Ovary (tissue), 10 donors: ENCODE measurements at places on chromosomes 4 and X. TPM values are rescaled to one million over a fixed set of nuclear protein-coding genes. Genes with fewer than 3 reads are reported as not detected.

GRCh38 chr4:111174331-111174730 lies 551.5 kb upstream of the PITX2 start:
- DNase-seq = no peak

GRCh38 chr4:89416960-89417359 lies 109.4 kb upstream of the GPRIN3 start:
- no peak for DNase-seq

GRCh38 chr4:74661427-74662201 lies 132.7 kb downstream of the BTC start:
- no peak for DNase-seq

- DNase-seq = no peak
Measured at GRCh38 chr4:109701566-109702410, 1.5 kb downstream of the CASP6 start.

Gene PPARGC1A
- 4.9 TPM for total RNA-seq

Gene GRPEL1
- total RNA-seq = 27.7 TPM

GRCh38 chr4:183139972-183140570 lies 41.0 kb downstream of the WWC2 start:
- DNase-seq = no peak

Gene SLC10A4
- total RNA-seq = not detected

DNA sequence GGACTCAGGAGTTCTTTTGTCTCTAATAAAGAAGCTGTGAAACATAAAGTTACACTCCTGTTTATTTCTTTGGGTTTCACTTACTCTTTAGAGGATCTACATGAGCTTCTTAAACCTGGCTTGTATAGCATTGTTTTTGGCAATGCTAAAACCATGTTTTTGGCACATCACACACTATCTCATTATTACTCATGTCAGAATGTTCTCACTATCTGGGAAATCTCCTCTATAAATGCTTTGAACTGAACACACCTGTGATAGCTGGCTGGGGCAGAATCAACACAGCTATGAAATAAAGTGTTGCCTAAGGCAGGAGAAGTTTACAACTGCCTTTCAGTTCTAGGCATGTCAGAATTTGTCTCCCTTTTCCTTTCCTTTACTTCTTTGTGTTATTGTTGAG lies 52.6 kb downstream of the SULT1B1 start:
- DNase-seq = no peak

DNA sequence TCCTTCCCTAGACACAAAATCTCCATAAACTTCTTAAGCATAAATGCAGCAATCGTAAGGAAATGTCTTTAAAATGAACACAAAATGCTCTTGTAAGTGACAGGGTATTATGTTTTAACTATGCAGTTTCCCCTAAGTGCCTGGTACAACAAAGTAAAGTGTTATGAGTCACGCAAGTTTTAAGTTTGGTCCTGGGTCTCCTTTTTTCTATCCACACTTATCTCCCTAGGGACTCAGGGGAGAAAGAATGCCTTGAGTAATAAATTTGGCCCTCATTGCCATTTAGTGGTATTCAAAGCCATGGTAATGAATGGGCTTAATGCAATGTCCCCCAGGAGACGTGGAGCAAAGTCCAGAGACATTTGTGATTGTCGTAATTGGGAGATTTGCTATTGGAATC lies 149.1 kb downstream of the MAGEB17 start:
- no peak for DNase-seq

Gene ADH6
- not detected for total RNA-seq

DNA sequence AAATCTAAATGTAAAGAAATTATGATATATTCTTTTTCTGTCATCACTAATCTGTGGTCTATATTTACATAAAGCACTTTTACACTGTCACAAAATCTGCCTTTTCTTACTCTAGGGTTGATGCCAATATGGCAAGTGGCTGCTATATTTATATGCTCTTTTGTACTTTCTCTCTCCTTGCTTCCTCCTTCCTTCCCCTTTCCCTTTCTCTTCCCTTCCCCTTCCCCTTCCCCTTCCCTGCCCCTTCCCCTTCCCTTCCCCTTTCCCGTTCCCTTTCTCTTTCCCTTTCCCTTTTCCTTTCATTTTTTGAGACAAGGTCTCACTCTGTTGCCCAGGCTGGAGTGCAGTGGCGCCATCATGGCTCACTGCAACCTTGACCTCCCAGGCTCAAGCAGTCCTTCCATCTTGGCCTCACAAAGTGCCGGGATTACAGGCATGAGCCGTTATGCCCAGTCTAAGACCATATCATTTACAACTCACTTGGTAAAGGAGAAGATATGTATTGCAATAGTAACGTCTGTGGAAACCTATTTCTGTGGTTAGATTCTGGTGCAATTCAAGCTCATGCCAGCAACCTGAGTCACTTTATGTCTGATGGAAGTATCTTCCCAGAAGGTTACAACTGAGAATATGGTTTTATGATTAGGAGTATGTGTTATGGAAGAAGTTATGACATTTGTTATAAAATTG lies 13.9 kb upstream of the PLAC8 start:
- DNase-seq = no peak

DNA sequence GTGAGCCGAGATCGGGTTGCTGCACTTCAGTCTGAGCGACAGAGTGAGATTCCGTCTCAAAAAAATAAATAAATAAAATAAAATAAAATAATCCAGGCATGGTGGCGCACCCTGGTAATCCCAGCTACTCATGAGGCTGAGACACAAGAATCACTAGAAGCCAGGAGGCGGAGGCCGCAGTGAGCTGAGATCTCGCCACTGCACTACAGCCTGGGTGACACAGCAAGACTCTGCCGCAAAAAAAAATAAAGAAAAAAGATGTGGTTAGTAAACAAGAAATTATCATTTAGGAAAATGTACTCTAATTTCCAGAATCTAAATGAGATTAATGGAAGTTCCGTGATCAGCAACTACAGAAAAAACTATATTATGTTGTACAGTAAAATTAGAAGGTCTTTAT lies 14.5 kb upstream of the LRBA start:
- DNase-seq = no peak

DNA sequence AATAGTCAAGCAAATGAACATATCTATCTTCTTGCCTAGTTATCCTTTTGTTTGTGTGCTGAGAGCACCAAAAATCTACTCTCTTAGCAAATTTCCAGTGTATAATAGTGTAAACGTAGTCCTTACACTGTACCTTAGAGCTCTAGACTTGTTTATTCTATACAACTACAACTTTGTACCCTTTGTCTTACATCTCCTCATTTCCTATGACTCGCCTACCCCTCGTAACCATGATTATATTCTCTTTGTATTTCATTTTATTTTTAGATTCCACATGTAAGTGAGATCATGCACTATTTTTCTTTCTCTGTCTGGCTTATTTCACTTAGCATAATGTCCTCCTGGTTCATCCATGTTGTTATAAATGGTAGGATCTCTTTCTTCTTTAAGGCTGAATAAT lies 37.6 kb downstream of the MAGEB5 start:
- DNase-seq = no peak

DNA sequence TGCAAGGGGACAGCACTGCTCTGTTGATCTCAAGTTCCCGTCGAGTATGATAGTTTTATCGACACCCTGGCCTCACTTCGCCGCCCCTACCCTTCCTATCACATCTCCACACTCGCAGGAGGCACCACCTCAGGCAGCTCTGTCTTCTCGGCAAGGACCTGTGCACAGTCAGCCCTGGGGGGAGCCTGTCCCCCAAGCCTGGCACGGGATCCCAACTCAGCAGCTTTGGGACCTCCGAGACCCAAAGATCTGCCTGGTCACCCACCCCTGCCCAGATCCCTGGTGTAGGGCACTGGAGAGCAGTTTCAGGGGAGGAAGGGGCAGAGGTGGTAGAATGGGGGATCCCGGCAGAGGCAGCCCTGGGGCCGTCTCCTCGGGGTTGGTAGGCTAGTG lies 18.0 kb upstream of the UBA1 start:
- DNase-seq = no peak

DNA sequence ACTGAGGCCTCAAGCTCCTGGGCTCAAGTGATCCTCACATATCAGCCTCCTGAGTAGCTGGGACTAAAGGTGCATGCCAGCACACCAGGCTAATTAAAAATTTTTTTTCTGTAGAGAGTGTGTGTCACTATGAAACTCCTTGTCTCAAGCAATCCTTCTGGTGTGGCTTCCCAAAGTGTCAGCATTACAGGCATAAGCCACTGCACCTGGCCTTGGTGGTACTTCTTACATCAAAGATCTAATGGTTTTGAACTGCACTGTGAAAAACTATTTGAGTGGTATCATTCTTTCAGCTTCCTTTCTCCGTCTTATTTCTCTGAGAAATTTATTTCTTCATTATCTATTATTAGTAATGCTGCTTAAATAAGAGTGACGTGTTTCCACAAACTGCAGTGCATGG lies 98.5 kb downstream of the UNC5C start:
- DNase-seq = no peak

- DNase-seq = no peak
Measured at GRCh38 chr4:168433571-168433970, 46.7 kb downstream of the DDX60L start.

GRCh38 chr4:82851885-82852750 lies 38.8 kb downstream of the SEC31A start:
- DNase-seq = no peak

Gene RNF128
- total RNA-seq = 2.6 TPM

DNA sequence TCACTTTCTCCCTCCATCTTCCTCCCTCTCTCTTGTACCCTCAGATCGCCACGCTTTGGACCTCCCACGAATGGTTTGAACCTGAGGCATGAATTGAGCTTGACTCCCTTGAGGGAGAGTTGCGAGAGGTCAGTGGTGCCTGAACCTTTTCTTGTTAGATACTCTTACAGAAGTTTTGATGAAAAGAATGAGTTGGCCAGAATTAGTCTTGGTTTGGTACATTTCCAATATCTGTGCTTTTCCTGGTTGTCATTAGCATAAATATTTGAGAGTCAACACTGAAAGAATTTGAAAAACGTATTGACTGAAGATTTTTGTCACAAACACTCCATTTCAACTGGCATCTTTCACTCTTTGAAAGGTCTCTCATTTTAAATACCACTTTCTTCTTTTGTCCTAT lies 510.6 kb upstream of the DIPK2B start:
- no peak for DNase-seq

DNA sequence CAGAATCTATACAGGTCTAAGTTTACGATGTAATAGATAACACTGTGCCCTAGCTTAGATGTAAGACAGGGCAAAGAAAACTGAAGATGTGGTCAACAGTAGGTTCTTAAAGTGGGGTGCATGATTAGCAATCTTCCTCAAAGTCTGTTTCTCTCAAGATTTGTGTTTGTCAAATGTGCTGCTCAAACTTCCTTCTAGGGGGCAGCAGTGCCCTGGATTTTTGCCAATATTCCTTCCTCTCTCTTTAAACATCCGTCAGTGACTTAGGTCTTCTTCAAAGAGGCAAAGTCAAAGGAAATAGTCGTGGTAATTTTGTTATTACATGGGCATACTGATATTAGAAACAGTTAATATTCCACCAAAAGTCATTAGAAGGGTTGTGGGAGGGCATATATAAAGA lies 4.2 kb upstream of the PDHA2 start:
- DNase-seq = no peak

Gene MAGEA10
- total RNA-seq = not detected

DNA sequence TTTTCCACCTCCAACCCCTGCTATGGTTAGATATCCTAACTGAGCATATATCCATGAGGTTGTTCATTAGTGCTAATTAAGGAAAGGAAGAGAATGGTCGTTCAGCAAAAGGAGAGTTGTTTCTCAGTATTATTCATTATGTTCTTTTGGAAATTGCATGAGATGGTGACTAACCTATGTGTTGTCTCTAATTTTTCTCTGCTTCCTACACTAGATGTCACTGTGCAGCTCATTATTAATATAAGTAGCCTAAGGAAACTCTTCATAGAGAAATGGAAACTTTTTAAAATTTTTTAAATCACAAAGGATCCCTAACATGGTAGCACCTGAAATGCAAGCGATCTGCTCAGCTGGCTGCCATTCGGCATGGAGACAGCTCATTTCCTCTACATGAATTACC lies 67.7 kb upstream of the FAM9A start:
- no peak for DNase-seq

DNA sequence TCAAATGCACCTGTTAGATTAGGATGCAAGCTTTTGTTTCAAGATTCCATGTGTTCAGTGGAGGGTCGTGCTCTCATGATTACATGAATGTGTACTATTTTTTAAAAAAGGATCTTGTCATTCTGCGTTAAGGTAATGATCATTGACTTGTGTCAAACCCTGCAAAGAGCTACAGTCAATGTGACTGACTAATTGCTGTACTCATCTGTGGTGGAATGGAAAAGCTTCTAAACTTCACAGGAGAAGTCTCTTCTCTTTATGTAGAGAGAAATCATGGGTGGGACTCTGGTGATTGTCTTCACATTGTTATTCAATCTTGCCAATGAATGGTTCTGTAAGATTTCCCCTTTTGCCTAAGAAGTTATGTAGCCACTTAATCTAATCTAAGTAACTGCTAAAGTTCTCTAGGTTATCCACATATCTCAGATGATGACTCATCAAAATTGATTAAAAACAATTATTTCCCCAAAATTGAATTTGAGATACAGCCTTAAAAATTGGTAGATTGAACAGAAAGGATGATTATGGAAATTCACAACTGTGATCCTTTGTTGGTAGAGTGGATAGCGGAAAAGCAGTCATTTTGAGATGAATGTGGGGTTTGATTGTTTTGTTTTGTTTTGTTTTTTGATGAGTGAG lies 6.7 kb downstream of the MAGEE1 start:
- DNase-seq = no peak

DNA sequence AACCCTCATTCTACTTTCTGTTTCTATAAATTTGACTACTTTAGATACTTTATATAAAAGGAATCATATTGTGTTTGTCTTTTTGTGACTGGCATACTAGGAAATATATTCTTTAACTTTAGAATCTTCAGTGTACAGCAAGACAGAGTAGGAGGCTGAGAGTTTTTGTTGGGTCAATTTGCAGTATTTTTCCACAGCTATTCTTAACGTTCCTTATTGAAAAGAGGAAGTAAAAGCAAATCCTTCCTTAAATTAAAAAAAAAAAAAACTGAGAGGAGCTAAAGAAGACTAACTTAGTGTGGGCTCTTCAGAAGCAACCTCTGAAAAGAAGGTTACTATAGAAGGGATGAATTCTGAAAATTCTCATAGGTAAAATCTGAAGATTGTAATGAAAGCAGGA lies 1194.6 kb downstream of the ADGRL3 start:
- DNase-seq = no peak

DNA sequence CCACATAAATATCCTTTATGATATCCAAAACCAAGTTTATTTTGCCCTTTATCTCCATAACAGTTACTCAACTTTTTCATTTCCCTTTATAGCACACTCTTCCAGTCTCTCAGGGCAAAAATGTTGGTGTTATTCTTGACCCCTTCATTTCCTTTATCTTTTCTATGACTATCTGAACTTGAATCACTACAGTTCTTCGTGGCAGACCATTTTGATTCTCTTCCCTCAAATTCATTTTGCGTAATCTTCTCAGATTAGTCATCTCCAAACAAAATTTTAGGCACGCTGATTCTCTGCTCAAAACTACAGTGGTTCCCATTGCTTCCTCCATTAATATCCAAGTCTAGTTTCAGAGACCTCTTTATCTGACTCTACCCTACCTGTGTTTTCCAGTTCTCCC lies 26.1 kb downstream of the RUFY3 start:
- DNase-seq = no peak
